Endothelial cell of coronary artery (primary cell): ENCODE measurements at places on chromosomes 1 and 21. TPM values are rescaled to one million over a fixed set of nuclear protein-coding genes. Genes with fewer than 3 reads are reported as not detected.

C1orf116 gene
- total RNA-seq = not detected in 2 replicates

ATP1A2 gene
- under 0.01 TPM in 1 of 2 replicates, not detected in the other for total RNA-seq

SPOCD1 gene
- 33.4 and 49.5 TPM in 2 replicates for total RNA-seq

KIF26B gene
- 0.09 and 0.47 TPM in 2 replicates for total RNA-seq

ANGPTL1 gene
- total RNA-seq = under 0.01 and 1.1 TPM in 2 replicates

GNAT2 gene
- total RNA-seq = not detected in 2 replicates

HSPG2 gene
- 1,121 and 1,434 TPM in 2 replicates for total RNA-seq

PLPPR5 gene
- not detected in 2 replicates for total RNA-seq

ITGB2 gene
- total RNA-seq = under 0.01 and 0.18 TPM in 2 replicates

OR2T11 gene
- total RNA-seq = not detected in 2 replicates

MROH9 gene
- total RNA-seq = not detected in 2 replicates

OR4F29 gene
- total RNA-seq = 0.19 TPM in 1 of 2 replicates, not detected in the other

NBPF20 gene
- 2.6 and 3.7 TPM in 2 replicates for total RNA-seq

DNASE2B gene
- total RNA-seq = not detected in 2 replicates

IL12RB2 gene
- total RNA-seq = under 0.01 TPM in 1 of 2 replicates, not detected in the other

OLIG2 gene
- total RNA-seq = not detected in 2 replicates

FCGR1A gene
- total RNA-seq = not detected in 2 replicates

RHEX gene
- total RNA-seq = not detected in 2 replicates

FAM72D gene
- total RNA-seq = 0.94 and 1.3 TPM in 2 replicates

SERPINC1 gene
- total RNA-seq = not detected in 2 replicates

GSTM5 gene
- 0.09 TPM in 2 replicates for total RNA-seq

CA6 gene
- not detected in 2 replicates for total RNA-seq

TRIM67 gene
- not detected in 2 replicates for total RNA-seq

CD5L gene
- total RNA-seq = not detected in 2 replicates

AQP10 gene
- total RNA-seq = not detected in 2 replicates

HLX gene
- total RNA-seq = 13.8 and 22.1 TPM in 2 replicates

AXDND1 gene
- total RNA-seq = 0.09 TPM in 1 of 2 replicates, not detected in the other

ATP1A4 gene
- not detected in 2 replicates for total RNA-seq

TSNAX gene
- total RNA-seq = 31.3 and 33.0 TPM in 2 replicates

RXFP4 gene
- total RNA-seq = not detected in 2 replicates

LAPTM5 gene
- total RNA-seq = 11.5 and 14.8 TPM in 2 replicates

C1orf94 gene
- not detected in 2 replicates for total RNA-seq

FCRL1 gene
- not detected in 2 replicates for total RNA-seq

CFH gene
- total RNA-seq = 35.4 and 111 TPM in 2 replicates

BLACAT1 gene
- under 0.01 TPM in 1 of 2 replicates, not detected in the other for total RNA-seq

C1orf105 gene
- total RNA-seq = not detected in 2 replicates

VWA5B1 gene
- total RNA-seq = not detected in 2 replicates

SLAMF7 gene
- total RNA-seq = 0.09 TPM in 1 of 2 replicates, not detected in the other

PHLDA3 gene
- 50.0 and 55.7 TPM in 2 replicates for total RNA-seq

OR2G6 gene
- total RNA-seq = not detected in 2 replicates

C1orf87 gene
- not detected in 2 replicates for total RNA-seq

RPE65 gene
- not detected in 2 replicates for total RNA-seq

EVA1B gene
- total RNA-seq = 88.8 and 145 TPM in 2 replicates

FAM229A gene
- 0.81 and 1.6 TPM in 2 replicates for total RNA-seq

DYNLT4 gene
- 0.09 and 0.28 TPM in 2 replicates for total RNA-seq

CYP4A11 gene
- not detected in 2 replicates for total RNA-seq
